ENCODE measurements at places on chromosomes 2 and 18. TPM values are rescaled to one million over a fixed set of nuclear protein-coding genes. Genes with fewer than 3 reads are reported as not detected.

GRB14 gene
- 21.7 TPM for total RNA-seq

IL1RL1 gene
- 32.4 TPM for total RNA-seq

SCYGR4 gene
- not detected for total RNA-seq

REG1B gene
- 2.6 TPM for total RNA-seq

ITPRIPL1 gene
- 3.1 TPM for total RNA-seq

PLCD4 gene
- 1.0 TPM for total RNA-seq

TMEM178A gene
- total RNA-seq = 1.5 TPM

TTR gene
- total RNA-seq = not detected

IL1RL2 gene
- total RNA-seq = 0.93 TPM

AQP12A gene
- not detected for total RNA-seq

AGXT gene
- 0.32 TPM for total RNA-seq

STPG4 gene
- total RNA-seq = not detected

CAD gene
- total RNA-seq = 26.0 TPM

MC4R gene
- total RNA-seq = not detected

TEX44 gene
- total RNA-seq = not detected

RPRM gene
- 0.22 TPM for total RNA-seq

GRHL1 gene
- 18.0 TPM for total RNA-seq

TMEM200C gene
- 0.32 TPM for total RNA-seq

OTOS gene
- total RNA-seq = not detected

ASXL3 gene
- total RNA-seq = 1.5 TPM

CYP27C1 gene
- total RNA-seq = 1.1 TPM

CHRND gene
- total RNA-seq = not detected

TEX261 gene
- total RNA-seq = 86.8 TPM

GNLY gene
- total RNA-seq = 3.7 TPM

RTTN gene
- 8.1 TPM for total RNA-seq

ATG16L1 gene
- total RNA-seq = 20.5 TPM

DNAH6 gene
- 0.77 TPM for total RNA-seq

KCNF1 gene
- 0.13 TPM for total RNA-seq

TMEM182 gene
- total RNA-seq = 1.6 TPM

TMEM17 gene
- total RNA-seq = 1.4 TPM

CREG2 gene
- total RNA-seq = not detected

VWA3B gene
- not detected for total RNA-seq

SNRNP27 gene
- total RNA-seq = 54.2 TPM

HJURP gene
- total RNA-seq = 0.55 TPM

LOXL3 gene
- total RNA-seq = 8.2 TPM

SEMA4F gene
- 6.6 TPM for total RNA-seq

TUBA4B gene
- not detected for total RNA-seq

NAT8 gene
- not detected for total RNA-seq

IHH gene
- total RNA-seq = 0.26 TPM

IKZF2 gene
- total RNA-seq = 7.6 TPM
